ENCODE measurements at places on chromosomes 3 and 15.

- DNase-seq = no peak
Observed at GRCh38 chr15:86870846-86871245, 791.2 kb downstream of the AGBL1 start.

- DNase-seq = no peak
Observed at GRCh38 chr3:188972310-188972709, 199.5 kb upstream of the TPRG1 start.

DNA sequence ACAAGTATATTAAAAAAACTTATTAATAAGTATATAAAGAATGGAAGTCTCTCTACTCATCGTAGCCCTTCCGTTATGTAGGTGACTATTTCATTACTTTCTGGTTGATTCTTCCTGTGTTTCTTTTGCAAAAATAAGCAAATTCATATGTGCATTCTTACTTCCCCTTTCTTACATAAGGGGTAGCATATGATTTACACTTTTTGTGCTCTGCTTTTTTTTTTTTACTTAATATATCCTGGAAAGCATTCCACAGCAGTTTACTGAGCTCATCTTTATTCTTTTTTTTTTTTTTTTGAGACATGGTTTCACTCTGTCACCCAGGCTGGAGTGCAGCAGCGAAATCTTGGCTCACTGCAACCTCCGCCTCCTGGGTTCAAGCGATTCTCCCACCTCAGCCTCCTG lies 12.9 kb downstream of the SCAMP5 start:
- no peak for DNase-seq

- DNase-seq = no peak
Observed at GRCh38 chr3:37941608-37942508, 48.7 kb upstream of the VILL start.

- DNase-seq = no peak
Observed at GRCh38 chr3:23944007-23944783, 891 bp upstream of the NR1D2 start.

DNA sequence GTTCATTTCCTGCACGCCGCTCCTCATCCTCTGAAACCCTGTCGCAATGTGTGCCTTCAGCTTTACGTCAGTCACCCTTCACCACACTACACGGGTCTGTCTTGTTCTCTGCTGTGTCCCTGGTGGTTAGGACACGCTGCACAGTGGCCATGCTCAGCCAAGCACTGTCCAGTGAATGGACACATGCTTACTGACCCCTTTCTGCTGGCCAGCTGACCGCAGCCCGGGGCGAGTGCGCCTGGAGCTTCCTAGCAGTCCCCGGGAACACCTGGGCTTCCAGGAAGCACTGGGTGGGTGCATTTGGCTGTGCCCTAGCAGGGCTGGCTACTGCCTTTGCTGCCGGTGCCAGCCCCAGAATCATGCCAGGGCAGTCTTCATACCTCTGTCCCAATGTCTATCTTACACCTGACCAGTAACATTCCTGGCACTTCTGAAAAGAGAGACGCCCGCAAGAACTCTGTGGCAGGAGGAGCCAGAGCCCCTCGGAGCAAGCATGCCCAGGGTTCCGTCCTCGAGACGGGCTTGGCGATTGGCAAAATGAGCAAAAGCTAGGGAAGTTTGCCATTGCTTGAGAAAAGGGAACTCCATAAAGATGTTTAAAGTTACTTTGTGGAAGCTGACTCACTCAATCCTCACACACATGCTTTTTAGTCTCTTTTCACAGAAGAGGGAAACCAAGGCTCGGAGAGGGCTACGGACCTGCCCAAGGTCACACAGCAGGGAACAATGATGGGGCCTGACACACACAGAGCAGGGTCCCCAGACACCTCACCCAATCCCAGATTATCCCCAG lies 15.7 kb upstream of the ZXDC start:
- DNase-seq = no peak

DNA sequence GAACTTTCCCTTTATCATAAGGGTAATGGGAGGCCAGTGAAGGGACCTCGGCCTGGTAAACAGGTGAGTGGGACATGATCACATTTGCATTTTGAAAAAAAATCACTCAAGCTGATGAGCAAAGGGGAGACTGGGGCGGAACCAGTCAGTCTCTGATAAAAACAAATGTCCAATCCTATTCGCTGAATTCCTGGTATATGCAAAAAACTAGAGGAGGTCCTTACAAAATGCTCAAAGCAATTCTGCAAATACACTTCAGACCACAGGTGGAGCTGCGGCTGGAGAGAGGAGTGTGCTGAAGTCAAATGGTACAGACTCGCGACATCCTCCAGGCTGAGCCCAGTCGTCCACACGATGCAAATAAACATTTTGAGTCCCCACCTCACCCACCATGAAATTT lies 166.7 kb downstream of the FOXP1 start:
- peak; percentile 50 for DNase-seq

DNA sequence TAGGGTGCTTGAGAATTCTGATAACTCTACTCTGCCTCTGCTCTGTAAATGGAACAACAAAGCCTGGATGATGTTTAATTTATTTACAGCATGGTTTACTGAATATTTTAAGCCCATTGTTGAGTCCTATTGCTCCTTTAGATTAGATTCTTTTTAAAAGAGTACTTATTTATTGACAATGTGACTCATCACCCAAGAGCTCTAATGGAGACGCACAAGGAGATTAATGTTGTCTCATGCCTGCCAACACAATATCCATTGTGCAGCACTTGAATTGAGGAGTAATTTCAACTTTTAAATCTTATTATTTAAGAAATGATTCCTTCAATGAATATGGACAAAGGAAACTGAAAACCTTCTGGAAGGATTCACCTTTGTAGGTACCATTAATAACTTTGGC lies 691.4 kb downstream of the ZBBX start:
- DNase-seq = no peak

DNA sequence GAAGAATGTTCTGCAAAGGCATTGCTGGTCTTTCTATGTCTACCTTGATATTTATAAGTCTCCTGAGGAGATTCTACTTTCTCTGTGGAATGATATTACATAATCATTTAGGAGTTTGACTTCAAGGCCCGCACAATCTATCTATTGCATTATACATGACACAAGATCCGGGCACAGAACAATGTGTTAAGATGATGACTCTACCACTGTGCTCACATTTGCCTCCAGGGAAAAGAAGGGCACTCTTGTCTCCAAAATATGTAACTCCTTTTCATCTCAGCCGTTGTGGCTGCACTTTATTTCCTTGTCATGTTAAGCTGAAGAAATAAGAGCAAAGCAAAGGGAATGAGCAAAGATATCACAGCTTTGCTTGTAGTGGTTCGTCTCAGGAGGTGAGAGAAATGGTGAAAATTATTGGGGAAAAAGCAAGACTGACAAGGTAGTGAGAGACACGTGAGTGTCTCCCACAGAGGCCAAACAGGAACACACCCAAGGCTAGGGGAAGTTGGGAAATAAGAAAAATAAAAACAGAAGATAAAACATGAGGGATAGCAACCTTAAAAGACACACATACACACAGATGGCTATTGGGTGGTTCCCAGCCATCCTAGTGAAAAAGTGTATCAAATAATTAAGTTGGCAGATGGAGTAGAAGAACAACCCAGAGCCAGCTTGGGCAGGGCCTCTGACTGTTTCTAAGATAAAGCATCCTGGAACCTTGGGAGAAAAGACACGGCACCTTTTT lies 184.3 kb downstream of the P3H2 start:
- DNase-seq = no peak

GRCh38 chr3:12194669-12195161 lies 36.0 kb upstream of the TIMP4 start:
- peak; percentile 63 for DNase-seq

DNA sequence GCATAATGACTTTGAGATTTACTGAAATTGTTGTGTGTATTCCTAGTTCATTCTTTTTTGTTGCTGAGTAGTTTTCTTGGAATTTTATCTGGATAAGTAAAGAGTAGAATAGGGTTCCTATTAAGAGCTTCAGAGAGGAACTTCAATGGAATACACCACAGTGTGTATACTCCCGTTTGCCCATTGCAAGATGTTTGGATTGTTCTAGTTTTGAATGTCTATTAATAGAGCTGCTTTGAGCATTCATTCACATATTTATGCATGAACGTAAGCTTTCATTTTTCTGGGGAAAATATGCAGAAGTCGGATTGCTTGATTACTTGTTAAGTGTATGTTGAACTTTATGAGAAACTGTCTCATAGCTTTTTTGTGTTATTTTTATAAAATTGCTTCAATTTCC lies 580.5 kb downstream of the OTOL1 start:
- no peak for DNase-seq

DNA sequence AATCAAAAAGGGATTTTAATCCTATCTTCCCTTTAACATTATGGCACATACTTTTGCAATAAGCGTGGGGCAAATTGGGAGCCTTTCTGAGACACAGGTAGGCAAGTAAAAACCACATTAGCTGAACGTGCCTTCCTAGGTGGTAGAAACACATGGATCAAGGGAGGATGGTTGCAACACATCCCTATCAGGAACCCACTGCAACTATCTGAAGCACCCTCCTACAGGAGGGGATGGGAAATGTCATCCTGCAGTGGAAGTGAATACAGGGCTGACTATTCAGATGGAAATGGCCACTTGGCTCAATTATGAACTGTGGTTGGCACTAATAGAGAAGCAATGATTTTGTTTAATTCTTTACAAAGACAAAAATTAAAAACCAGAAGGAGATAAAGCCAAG lies 826.3 kb downstream of the FHIT start:
- DNase-seq = no peak

DNA sequence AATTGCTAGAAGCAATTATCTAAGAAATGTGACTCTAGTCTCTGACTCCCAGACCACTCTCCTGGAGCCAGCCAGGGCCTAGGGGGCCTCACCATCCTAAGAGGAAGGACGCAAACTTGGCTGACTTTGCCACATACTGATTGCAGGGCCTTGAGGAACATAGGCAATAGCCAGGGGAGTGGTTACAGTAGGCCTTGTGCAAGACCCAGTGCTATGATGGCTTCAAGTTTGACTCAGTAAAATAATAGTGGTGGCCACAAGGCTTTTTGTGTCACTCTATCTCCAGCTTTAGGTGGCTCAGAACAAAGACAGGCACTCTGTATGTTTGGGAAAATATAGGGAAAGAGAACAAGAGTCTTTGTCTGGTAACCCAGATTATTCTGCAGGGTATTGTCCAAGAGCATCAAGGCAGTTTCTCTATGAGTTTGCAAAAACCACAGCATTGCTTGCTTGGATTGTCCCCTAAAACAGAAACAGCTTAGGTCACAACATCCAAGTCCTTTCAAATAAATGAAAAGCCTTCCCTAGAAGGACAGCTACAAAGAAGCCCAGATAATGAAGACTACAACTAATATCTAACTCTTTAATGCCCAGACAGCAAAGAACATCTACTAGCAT lies 631.5 kb downstream of the PYDC2 start:
- DNase-seq = no peak

- no peak for DNase-seq
Observed at GRCh38 chr3:115838786-115839185, 215.5 kb downstream of the GAP43 start.

DNA sequence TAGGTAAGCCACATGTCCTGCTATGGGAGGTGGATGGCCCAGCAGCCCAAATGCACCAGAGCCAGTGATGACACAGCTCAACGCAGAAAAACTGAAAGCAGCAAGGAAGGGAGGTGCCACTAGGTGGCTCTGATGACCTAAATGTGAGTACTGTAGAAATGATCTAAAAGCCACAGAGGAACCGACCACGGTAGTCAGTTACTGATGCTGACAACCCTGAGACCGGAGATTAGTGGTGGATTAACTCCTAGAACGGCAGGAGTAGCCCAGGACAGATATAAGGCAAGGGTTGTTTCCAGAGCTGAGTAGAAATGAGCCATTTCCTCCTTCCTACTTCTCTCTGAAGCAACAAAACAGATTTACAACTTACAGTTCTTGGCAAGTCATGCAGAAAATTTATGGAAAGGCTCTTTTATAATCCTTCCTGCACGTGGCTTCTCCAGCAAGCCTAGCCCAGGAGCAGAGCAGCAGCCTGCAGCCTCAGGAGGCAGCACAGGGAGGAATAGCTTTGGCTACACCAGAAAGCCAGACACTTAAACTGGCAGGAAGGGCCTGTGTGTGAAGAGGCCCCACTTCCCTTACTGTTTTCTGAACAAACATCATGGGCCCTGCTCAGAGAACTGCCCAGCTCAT lies 13.1 kb downstream of the FBXL22 start:
- DNase-seq = peak; percentile 83

GRCh38 chr3:67384016-67384415 lies 270.4 kb downstream of the SUCLG2 start:
- no peak for DNase-seq

DNA sequence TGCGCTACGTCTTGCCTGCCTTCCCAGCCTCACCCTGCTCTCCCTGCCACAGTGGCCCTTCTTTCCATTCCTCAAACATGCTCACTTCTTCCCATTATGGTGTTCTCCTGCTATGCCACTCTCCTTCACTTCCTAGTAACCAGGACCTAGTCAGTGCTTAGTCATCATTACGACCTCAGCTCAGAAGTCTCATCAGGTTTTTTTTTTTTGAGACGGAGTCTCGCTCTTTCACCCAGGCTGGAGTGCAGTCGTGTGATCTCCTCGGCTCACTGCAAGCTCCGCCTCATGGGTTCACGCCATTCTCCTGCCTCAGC lies 149.5 kb downstream of the GREM1 start:
- no peak for DNase-seq

- no peak for DNase-seq
Observed at GRCh38 chr15:82934100-82934880, 18.2 kb downstream of the HOMER2 start.

GRCh38 chr3:28850186-28850585 lies 430.7 kb upstream of the RBMS3 start:
- DNase-seq = no peak

GRCh38 chr15:67821784-67822440 lies 3.4 kb upstream of the SKOR1 start:
- DNase-seq = no peak

- no peak for DNase-seq
Observed at GRCh38 chr3:152102410-152102809, 166.3 kb upstream of the MBNL1 start.

DNA sequence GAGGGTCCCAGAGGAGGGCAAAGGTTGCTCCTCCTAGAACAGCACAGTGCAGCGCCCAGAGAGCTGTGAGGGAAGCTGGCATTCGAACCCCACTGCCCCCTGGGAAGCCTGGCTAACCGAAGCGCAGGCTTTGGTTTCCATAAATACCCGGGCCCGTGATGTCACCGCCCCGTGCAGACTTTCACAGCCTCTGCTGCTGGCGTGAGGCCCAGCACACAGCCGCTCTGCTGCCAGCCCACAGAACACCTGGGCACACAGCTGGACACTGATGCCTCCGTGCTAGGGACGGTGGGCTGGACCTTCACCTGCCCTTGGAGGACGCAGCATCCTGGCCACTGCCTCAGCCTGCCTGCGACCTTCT lies 1.0 kb downstream of the IQSEC1 start:
- DNase-seq = no peak

DNA sequence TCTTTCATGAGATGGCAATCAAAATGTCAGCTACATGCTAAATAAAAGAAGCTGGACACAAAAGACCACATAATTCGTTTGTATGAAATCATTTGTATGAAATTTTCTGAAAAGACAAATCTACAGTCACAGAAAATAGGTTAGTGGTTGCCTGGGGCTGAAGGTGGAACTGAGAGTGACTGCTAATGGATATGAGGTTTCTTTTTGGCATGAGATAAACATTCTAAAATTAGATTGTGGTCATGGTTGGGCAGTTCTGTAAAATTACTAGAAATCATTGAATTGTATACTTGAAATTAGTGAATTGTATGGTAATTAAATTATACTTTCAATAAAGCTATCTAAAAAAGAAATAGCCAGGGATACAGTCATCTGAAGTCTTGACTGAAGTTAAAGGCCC lies 2.7 kb upstream of the DMXL2 start:
- no peak for DNase-seq
